Tibial nerve (tissue), 4 donors: ENCODE measurements at places on chromosomes 3 and 15. TPM values are rescaled to one million over a fixed set of nuclear protein-coding genes. Genes with fewer than 3 reads are reported as not detected.
A peak's percentile ranks its signal among the peaks of the same experiment; 100 is the strongest.

DNA sequence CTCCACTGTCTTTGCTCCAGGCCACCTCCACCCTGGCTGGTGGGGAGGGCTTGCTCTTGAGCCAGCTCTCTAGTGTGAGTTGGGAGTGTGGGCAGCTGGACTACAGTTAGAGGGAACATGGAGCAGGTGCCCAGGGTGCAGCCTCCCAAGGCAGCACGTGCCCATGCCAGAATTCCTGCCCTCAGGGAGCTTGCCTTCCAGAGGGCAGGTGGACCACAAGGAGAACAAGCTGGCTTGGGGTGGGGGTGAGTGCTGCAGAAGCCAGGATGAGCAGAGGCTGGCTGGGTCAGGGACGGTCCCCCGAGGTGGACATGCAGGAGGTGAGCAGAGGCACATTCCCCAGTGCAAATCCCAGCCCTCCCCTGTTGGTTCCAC, 89.5 kb downstream of the VGLL4 start:
- peaks cover 38% of the 10 kb centered on the region for H3K36me3 ChIP-seq
- no peak for DNase-seq
- no peak overlapping the region for H3K4me3 ChIP-seq
- H3K27ac ChIP-seq = peak overlapping the region; percentile 83
- no peaks in the 10 kb centered on the region for H3K27me3 ChIP-seq

DNA sequence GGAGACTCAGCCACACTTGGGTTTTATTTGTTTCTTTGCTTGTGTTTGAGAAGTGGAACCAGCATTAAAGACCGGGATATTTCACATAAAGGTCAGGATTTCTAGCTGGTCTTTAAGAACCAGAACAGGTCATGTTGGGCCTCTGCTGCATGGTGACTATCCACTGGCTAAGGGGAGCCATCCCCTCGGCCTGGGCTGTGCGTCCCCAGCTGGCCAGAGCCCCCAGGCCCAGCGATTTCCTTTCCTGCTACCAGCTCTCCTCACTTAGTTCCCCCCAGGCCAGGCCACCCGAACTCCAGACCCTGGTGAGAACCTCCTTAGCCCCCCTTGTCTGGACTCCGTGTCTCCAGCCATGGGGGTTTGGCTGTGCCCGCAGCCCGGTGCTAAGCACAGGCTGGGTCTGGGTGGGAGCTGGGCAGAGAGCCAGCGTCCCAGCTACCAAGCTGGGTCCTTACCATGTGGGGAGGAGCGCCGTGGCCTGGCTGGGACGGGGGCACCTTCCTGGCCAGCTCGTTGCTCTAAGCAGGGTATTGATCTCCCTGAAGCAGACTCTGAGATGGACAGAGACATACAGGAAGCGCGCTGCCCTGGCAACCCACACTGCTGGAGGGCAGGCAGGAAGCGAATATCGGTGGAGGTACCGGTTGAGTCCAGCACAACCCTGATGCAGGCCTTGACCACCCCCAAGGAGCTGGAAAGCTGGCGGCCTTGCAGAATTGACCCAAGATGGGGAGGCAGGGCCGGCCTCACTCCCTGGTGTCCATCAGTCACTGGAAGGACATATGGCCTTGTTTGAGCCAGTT, 49.4 kb downstream of the KLF15 start:
- no peaks in the 10 kb centered on the region for H3K36me3 ChIP-seq
- H3K4me3 ChIP-seq = no peak overlapping the region
- no peaks in the 10 kb centered on the region for H3K4me1 ChIP-seq
- no peak overlapping the region for H3K27ac ChIP-seq
- no peaks in the 10 kb centered on the region for H3K27me3 ChIP-seq

DNA sequence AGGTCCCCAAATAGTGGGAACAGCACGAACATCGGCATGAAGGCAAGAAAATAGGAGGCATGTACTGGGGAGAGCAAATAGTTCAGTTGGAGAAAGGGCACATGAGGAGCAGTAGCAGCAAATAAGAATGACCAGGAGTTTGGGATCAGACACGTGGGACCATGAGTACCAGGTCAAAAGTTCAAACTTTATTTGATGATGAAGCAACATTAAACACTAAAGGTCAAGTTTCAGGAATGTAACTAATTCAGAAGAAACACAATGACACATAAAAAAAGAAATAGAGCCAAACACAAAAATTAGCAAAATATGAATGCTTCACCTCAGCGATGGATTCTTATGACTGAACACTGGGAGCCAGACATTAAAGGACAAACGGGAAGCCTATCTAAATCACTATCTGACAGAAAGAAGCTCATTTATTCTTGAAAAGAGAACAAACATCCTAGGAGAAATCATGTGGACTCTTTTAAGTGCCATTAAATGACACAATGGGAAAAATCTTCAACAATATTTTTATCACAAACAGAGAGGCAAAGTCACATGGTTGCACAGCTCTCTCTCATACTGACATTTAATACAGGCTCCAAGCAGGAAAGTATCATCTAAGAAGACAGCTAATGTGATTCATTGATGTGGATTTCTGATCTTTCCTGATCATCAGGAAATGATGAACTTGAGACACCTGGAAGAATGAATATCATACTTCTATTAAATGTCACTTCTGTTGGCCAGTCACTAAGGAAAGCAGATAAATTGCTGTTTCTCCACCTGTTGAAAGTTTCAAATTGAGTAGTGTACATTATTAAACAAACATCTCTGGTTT, 216.9 kb upstream of the THBS1 start:
- no peak overlapping the region for H3K27ac ChIP-seq
- no peak overlapping the region for H3K4me3 ChIP-seq
- DNase-seq = no peak
- no peaks in the 10 kb centered on the region for H3K36me3 ChIP-seq

Gene BSN
- total RNA-seq = 1.8 TPM

DNA sequence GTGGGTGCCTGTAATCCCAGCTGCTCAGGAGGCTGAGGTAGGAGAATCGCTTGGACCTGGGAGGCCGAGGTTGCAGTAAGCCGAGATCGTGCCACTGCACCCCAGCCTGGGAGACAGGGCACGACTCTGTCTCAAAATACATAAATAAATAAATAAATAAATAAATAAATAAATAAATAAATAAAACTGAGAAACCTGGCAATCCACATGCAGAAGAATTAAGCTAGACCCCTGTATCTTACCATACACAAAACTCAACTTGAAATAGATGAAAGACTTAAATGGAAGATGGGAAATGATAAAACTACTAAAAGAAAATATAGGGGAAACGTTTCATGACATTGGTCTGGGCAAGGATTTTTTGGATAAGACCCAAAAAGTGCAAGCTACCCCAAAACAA, 58.0 kb downstream of the ATP13A4 start:
- H3K4me3 ChIP-seq = no peak overlapping the region
- no peaks in the 10 kb centered on the region for H3K36me3 ChIP-seq
- H3K27me3 ChIP-seq = no peaks in the 10 kb centered on the region
- DNase-seq = no peak
- no peaks in the 10 kb centered on the region for H3K4me1 ChIP-seq

DNA sequence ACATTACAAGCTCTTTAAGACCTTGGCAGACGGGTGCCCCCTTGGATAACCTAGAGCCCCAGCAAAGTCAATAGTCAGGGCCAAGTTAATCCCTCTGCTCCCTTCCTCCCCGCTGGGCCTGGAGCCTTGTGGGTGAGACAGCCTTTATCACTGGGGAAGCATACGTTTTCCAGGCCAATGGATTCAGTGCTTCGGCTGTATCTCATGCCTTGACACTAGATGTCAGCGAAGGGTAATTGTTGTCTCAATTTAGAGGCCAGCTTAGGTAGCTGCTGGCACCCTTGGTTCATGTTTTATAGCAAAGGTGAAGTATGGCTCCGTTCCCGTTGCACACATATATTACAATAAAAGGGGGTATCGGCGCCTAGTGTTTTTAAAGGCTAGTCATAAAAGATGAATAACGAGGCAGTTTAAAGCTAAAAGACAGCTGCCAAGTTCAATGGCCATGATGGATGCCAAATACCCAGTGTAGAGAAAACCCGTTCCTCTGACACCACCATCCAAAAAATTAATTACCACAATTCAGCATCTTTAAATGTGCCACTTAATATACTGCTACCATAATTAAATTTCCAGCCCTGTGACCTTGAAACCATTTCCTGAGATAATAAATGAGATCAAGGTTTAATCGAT, 52.3 kb upstream of the BNIP2 start:
- no peaks in the 10 kb centered on the region for H3K4me1 ChIP-seq
- no peak for DNase-seq
- H3K4me3 ChIP-seq = no peak overlapping the region
- H3K36me3 ChIP-seq = no peaks in the 10 kb centered on the region
- peaks cover 22% of the 10 kb centered on the region for H3K27me3 ChIP-seq
- H3K27ac ChIP-seq = no peak overlapping the region

GRCh38 chr15:93044301-93045190, 44.5 kb downstream of the RGMA start:
- DNase-seq = no peak
- no peaks in the 10 kb centered on the region for H3K4me1 ChIP-seq
- no peak overlapping the region for H3K4me3 ChIP-seq
- H3K27ac ChIP-seq = no peak overlapping the region
- H3K27me3 ChIP-seq = no peaks in the 10 kb centered on the region
- H3K36me3 ChIP-seq = peaks cover 87% of the 10 kb centered on the region

DNA sequence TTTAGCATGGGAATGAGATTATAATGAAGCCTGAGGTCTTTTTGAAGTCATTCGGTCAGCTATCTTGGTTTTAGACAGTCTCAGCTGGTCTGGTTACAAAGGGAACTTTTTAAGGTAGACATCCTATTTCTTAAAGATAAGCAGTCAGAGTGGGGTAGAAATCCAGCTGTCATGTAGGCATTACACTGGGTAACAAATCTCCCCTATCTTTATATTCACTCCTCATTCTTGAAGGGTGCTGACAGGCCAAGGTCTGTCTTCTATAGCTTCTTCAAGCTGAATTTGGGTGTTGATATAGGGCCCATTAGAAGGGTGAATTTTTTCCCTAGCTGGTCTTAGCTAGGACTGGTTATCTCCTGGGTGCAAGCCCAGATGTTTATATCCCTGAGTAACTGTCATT, 21.2 kb upstream of the NDN start:
- H3K36me3 ChIP-seq = no peaks in the 10 kb centered on the region
- H3K4me3 ChIP-seq = no peak overlapping the region
- no peaks in the 10 kb centered on the region for H3K27me3 ChIP-seq
- no peak for DNase-seq
- no peaks in the 10 kb centered on the region for H3K4me1 ChIP-seq

DNA sequence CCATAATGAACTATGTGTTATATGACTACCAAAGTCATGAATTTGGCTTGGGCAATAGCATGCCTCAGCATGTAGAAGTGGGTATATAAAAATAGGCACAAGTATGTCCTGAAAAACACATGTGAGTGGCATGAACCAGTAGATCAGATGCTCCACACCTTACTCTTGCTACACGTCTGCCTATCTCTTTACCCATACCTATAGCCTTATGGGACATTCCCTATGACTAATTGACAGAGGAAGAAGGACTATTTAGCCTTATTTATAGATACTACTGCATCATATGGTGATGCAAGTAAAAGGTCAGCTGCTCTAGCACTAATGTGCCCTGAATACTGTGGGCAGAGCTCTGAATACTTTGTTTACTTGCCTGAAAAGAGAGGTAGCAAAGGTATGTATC, 81.0 kb upstream of the ZPLD1 start:
- no peak for DNase-seq
- no peak overlapping the region for H3K27ac ChIP-seq
- no peaks in the 10 kb centered on the region for H3K27me3 ChIP-seq
- peaks cover 6% of the 10 kb centered on the region for H3K4me1 ChIP-seq

DNA sequence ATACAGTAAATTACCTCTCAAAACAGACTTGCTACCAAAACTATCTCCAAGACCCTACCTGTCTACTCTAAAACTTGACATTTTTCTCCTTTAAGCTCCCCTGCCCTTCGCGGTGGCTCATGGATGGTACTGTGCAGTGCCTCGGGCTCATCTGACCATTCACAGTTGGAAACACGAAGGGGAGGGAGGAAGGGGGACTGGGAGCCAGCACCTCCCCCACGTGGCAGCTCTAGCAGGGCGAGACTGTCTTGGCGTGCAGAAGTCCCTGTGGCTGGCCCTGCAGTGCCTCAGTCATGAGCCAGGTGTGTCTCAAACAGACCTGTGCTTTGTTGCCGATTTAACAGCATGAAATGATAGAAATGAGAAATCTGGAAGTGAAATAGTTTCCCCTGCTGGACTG, 372.0 kb downstream of the GABRG3 start:
- no peak for DNase-seq
- H3K27me3 ChIP-seq = no peaks in the 10 kb centered on the region
- H3K36me3 ChIP-seq = no peaks in the 10 kb centered on the region

Gene MYLK
- total RNA-seq = 62.1 TPM

DNA sequence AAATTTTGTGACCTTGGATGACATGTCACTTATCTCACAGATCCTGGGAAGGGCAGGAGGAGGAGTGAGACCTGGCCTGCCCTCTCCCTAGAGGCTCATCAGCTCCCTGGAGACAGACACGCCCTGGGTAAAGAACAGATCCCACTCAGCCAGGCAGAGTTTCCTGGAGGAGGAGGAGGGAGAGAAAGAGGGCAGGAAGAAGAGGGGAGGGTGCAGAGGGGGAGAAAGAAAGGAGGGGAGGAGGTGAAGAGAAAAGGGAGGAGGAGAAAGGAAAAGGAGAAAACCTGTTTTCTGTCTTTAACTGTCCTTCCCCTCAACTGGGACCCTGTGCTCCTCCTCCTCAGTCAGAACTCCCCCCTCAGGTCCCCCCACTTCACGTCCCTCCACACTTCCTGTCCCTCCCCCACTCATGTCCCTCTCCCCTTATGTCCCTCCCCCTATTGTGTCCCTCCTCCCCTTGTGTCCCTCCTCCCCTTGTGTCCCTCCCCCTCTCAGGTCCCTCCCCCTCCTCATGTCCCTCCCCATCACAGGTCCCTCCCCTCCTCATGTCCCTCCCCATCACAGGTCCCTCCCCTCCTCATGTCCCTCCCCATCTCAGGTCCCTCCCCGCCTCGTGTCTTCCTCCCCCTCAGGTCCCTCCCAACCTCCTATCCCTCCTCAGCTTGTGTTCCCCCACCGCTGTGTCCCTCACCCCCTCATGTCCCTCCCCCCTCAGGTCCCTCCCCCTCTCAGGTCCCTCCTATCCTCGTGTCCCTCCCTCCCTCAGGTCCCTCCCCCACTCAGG, 52.3 kb upstream of the CGNL1 start:
- no peak overlapping the region for H3K27ac ChIP-seq
- no peaks in the 10 kb centered on the region for H3K4me1 ChIP-seq
- no peaks in the 10 kb centered on the region for H3K27me3 ChIP-seq

DNA sequence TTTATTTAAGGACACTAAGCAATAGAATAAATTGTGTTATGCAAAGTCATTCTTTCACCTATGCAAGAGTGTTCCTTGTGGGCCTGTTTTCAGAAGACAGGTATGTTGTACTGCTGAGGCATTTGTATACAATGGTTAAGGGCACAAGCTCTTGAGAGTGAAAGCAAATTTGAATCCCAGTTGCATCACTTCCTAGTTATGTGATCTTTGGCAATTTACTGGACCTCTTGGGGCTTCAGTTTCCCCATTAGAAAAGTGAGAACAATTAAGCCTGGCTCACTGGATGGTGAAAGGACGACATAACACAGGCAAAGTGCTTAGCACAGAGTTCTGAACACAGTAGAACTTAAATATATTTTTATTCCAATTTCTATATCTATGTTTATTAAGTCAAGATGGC, 117.4 kb downstream of the EFHB start:
- DNase-seq = no peak
- H3K27ac ChIP-seq = no peak overlapping the region
- H3K27me3 ChIP-seq = no peaks in the 10 kb centered on the region
- no peaks in the 10 kb centered on the region for H3K36me3 ChIP-seq
